ENCODE measurements at places on chromosomes 3 and 15. TPM values are rescaled to one million over a fixed set of nuclear protein-coding genes. Genes with fewer than 3 reads are reported as not detected.

Gene LSAMP
- 2.1 TPM for total RNA-seq

Gene CAMK2N2
- total RNA-seq: not detected

Gene NSMCE3
- total RNA-seq: 11.5 TPM

DNA sequence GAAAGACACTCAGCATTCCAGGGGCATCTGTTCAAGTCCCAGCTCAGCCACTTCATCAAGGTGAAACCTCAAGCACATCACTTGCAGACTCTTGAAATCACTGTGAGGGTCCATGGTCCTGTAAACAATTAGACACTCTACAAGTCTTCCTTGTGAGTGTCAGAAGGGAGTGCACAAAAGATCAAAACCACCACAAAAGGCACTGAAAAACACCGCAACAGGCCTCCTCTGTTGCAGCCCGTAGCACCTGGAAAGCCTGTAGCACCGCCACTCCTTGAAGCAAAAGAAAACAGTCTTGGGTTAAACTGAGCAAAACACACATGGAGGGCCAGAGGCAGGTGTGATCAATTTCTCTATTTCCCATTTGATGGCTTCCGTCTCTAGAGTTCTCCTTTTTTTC, 63.8 kb upstream of the SNRK start:
- no peak for DNase-seq

- no peak for DNase-seq
Observed at GRCh38 chr3:28936154-28936553, 344.7 kb upstream of the RBMS3 start.

GRCh38 chr3:52396907-52397591, 47.9 kb downstream of the SEMA3G start:
- DNase-seq: no peak

Gene MUC13
- total RNA-seq: not detected

Gene ACTRT3
- total RNA-seq: 1.4 TPM

Gene TMCO5A
- total RNA-seq: not detected

DNA sequence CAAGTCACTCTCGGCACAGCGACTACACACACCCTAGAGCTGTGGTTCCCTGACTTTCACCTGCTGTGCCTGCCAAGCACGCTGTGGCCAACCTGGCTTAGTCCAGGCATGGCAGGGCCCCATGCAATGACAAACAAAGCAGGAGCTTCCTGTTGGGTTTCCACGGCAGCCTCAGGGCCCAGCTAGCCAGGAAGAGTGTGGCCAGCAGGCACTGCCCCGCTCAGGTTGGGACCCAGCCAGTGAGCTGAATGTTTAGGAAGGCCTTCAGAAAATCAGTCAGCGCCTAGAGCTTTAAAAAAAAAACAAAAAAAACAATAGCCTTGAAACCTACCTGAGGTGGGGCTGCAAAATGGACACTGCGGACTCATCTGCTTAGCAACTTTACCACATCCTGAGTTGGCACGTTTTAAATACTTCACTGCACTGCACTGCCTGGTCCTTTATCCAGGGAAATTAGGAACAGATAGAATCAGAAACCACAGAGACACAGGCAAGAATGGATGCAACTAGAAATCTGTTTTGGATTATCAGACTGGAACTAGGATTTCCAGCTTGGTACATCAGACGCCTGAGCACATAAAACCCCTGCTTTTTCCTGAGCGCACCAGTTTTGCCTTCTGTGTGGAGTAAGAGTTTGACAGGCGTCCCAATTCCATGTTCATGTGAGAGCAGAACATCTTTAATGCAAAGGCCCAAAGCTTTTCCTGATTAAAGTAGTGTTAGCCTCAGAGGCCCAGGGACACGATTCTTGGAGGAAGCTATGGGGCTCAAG, 36.2 kb upstream of the LDHAL6B start:
- DNase-seq: no peak

GRCh38 chr3:193962986-193963685, 172.8 kb upstream of the HES1 start:
- no peak for DNase-seq

DNA sequence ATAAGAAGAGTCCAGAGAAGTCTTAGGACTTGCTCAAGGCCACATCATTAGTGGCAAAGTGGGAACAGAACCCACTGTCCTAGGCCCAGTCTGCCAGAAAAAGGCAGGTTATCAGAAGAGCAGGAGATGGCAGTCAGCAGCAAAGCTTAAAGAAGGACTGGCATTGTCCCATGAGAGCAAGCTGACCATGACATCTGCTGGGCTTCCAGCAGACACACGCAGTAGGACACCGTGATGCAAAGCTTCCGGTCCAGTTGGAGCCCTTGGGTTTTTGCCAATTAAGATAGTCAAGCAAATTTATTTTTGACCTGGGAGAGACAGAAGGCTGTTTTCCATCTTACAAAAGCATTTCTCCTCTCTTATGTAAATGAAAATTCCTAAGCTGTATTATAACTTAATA, 42.1 kb downstream of the ZBTB38 start:
- DNase-seq: peak; percentile 72

- no peak for DNase-seq
Observed at GRCh38 chr3:188486126-188486525, 332.2 kb downstream of the LPP start.

Gene RTP1
- not detected for total RNA-seq

GRCh38 chr15:31031471-31032067, 40.1 kb upstream of the MTMR10 start:
- DNase-seq: no peak

GRCh38 chr3:169218314-169218983, 445.1 kb downstream of the MECOM start:
- peak; percentile 75 for DNase-seq

DNA sequence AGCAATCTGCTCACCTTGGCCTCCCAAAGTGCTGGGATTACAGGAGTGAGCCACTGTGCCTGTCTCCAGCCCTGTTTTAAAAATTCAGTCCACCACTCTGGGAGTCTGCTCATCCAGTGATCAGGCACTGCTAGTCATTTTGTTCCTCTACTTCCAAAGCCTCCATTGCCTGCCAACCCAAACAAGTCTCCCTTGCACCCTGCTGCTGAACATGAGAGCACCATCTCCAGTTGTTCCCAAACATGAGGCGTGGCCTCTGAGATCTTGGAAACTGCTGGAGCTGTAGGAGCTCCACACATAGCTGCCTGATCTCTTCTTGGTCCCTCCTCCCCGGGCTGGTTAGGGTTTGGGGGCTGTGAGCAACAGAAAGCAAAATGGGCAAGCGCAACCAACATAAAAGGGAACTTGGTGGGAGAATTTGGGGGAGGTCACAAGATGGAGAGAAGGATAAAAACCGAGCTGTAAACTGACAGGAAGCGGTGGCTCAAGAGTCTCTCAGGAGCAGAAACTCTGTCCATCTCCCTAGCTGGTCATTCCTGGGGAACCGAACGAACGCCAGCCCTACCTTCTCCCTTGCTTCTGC, 49.6 kb upstream of the TLE3 start:
- DNase-seq: no peak

Gene GPR87
- not detected for total RNA-seq

DNA sequence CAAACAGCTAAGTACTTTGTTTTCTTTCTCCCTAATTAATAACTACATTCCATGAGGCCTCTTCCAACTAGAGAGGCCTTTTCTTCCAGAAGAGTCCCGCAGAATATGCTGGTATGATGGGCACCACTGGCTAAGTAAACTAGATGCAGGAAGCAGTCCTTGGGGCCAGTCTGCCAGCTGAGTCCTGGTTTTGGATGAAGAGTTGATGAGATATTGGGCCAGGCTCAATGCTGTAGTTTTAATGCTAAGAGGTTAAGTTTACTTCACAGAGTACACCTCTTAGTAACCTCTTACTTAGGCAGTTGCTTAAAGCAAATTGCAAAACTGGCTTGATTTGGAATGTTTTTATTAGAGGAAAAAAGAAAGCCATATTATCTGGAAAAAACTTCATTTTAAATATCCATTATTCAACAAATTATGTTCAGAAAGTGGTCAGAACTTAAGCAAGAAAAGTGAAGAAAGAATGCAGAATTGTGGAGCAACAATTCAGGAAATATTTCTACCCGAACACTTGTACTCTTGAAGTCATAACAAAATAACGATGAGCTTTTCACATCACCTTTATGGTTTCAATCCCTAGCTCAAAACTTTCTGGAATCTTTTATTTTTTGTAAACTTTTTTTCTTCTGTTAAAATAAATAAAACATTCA, 178.4 kb upstream of the CDIN1 start:
- no peak for DNase-seq

DNA sequence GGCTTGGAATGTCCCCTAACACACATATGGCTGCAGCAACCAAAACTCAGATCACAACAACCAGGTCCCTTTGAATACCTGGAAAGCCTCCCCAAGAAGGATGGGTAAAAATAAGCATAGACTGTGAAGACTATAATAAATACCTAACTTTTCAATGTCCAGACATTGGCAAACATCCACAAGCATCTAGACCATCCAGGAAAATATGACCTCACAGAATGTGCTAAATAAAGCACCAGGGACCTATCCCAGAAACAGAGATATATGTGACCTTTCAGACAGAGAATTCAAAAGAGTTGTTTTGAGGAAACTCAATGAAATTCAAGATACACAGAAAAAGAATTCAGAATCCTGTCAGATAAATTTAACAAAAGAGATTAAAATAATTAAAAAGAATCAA, 109.2 kb downstream of the NEDD4 start:
- no peak for DNase-seq

Gene LDHAL6B
- not detected for total RNA-seq

DNA sequence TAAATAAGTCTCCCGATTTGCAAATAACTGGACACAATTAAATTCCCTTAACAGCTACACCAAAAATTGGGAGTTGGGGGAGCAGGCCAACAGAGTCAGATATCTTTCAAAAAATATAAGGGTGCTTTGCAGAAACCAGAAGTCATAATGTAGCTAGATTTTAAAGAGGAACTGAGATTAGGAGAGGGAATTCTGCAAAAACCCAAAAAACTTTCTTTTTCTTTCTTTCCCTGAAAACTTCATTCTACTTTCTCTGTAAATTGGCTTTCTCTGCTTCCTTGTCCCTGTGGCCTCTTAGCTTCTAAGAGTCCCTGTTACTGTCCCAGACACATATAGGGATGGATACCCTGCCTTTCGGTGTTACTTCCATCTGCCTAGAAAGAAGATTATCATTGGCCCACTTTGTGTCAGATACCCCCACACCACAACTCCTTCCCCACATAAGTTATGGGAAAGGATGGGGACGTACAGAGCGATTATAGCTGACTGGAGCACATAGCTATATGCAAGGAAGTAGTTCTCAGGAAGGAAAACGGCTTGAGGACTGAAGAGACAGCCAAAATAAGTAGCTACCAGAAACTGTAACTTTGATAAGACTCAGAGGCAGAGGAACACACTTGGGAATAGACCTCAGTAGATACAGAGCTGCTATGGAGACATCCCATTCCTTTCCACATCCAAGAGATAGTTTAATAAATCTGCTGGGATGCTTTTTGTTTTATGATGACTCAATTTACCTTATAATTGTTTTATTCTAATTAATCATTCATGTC, 129.1 kb upstream of the TGFBR2 start:
- DNase-seq: no peak
